GM12878 (cell line): ENCODE measurements at places on chromosomes 7 and 10. TPM values are rescaled to one million over a fixed set of nuclear protein-coding genes. Genes with fewer than 3 reads are reported as not detected.

The ABCB1 gene
- total RNA-seq, result 2.5 and 2.6 TPM in 2 replicates

The NKX2-3 gene
- total RNA-seq, result not detected in 2 replicates

The PNLIPRP2 gene
- total RNA-seq, result 0.33 and 0.53 TPM in 2 replicates

The RASSF4 gene
- 20.0 and 21.1 TPM in 2 replicates for total RNA-seq

- no peak for DNase-seq
These were observed 68.6 kb upstream of the KMT2C start for GRCh38 chr7:152504367-152504766.

DNA sequence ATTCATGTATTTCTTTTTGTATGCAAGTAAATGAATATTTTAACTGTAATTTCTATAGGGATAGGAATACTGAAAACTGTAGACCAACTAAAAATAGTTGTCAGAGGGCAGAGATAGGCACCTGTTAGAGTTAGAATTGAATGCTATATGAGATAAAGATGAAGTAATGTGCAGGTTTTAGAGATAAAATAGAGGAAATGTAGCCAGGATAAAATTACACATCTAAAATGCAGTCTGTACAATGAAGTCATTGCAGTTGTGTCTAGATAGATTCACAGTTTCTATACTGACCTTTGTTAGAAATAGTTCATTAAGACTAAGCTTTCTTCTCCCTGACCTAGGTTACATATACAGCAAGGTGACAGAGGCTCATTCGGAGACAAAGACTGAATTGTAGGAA lies 46.2 kb downstream of the SMNDC1 start:
- DNase-seq, result no peak
